ENCODE measurements at places on chromosomes 3 and 15.
A peak's percentile ranks its signal among the peaks of the same experiment; 100 is the strongest.

DNA sequence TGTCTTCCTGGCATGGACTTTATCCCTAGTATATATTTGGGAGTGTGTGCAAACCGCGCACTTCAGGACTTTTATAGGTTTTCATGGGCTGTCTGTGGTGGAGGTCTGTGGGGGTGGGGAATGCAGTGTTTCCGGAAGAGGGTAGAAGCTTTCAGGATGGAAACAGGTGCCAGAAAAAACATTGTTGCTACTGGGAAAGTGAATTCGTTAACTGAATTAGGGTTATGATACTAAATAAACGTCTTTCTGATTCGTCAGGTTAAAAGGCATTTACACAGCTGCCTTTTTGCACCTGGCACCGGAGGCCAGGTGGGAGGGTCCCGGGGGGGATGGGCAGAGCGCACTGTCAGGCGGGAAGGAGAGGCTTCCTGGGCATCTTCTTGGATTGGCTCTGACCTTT is 62.1 kb downstream of the SLCO3A1 start:
- no peak for DNase-seq

DNA sequence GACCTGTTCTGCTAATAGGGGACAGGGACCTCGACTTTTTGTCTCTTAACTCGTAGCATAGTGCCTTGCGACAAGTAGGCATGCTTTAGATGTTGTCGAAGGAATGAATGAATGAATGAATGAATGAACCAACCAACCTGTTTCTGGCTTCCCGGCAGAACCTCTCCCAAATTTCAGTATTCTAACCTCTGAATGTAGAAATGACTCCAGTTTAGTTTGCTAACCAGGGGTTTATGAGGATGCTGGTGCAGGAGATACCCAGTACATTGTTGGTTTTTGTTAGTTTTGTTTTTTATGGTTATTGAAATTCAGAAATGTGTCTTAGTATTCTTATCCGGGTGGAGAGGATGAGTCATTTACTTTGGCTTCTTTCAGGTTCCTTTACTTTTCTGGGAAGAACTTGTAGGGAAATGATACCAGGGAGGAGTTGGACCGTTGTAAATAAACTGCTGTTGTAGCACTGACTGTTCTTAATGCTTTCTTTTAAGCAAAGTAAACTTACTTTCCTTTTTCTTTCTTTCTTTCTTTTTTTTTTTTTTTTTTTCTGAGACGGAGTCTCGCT is 29.6 kb upstream of the EHHADH start:
- no peak for DNase-seq

GRCh38 chr3:179970746-179971145 is 66.0 kb downstream of the PEX5L start:
- no peak for DNase-seq

- DNase-seq = no peak
These were observed 54.4 kb downstream of the TPRA1 start for GRCh38 chr3:127535901-127536829.

DNA sequence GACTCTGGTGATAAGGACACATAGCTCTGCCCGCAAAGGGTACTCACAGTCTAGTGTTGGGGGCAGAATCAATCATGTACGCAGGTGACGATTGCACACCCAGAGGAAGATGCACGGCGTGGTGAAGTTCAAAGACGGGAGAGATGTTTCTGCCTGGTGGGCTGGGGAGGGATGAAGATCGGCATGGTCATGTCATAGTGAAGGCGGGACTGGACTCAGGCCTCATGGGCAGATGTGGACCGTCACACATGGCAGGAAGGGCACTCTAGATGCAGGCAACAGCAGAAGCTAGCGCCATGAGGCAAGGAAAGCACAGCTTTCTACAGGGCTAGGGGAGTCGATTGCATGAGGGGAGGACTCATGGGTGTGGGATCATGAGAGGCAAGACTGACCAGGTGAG is 240.6 kb downstream of the OPA1 start:
- DNase-seq = no peak

DNA sequence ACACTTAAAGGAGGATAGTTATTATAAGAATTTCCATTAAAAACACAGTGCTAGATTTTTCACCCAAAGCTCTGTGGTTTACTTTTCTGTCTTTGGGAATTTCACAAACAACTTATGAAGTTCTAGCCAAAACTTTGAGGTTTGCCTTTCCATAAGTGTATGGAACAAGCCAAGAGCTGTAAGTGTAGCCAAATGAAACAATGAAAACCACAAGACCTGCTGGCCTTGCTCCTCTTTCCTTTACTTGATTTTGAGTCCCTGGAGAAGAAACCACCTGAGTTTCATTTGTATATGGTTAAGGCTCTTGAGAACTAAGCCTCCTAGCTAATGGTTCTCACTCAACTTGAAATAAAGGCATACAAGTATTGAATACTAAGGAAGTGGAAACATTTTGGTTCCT is 365.3 kb upstream of the EPHA3 start:
- no peak for DNase-seq

DNA sequence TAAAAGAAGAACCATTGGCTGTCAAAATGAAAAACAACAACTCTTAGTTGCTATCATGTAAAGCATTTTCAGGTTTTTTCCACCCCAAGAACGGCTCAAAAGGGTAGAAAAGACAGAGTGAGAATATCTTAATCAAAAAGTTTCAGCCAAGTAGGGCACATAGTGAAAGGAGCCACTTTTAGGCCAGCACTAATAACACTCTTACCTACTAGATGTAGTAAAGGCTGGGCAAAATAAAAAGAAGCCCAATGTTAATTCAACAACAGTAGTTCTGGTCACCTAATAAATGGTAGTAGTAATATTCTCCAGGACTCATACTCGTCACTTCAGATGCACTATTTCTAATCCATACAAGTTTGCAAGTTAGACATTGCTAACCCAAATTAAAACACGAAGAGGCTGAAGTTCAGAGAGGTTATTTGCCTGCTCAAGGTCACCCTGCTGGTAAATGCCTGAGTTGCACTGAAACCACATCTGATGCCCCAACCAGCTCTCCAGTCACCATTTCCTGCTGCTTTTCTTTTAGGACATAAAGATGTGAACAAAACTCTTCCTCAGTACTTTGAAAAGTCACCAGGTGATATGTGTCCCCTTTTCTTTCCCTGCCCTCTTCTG is 7.5 kb downstream of the GOLIM4 start:
- no peak for DNase-seq

DNA sequence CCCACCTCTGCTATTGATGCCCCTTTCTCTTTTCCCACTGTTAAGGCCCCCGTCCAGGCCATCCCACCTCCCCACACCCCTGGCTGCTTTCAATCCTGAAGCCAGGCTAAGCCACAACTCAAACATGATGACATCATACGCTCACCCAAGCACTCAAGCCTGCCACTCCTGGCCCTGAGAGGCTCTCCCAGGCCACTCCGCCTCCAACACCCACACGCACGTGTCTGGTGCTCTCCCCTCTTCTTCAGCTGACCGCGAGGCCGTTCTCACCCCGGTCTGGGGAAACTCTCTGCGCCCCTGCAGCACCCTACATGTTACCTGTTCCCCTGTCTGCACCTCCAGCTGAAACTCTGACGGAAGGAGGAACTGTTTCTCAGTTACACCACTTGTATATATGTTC is 6.2 kb downstream of the ZXDC start:
- DNase-seq = no peak

- DNase-seq = no peak
These were observed 74.9 kb upstream of the SCN5A start for GRCh38 chr3:38724392-38724736.

DNA sequence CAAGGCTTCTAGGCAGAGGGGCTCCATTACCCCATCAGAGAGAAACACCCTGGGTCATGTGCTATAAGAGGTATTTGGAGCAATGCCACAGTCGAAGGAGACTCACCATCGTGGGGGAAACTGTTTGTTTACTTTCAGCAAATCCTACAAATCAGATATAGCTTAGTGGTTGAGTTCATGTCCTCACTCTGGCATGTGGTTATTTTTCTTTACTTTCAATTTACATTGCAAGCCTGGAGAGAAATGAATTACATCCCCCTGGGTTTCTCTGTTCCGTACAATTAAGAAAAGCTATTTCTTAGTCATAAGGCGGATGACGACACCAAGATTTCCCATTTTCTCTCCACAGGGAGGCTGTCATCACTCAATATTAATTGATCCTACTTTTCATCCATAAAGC is 36.9 kb downstream of the RFTN1 start:
- peak; percentile 45 for DNase-seq

DNA sequence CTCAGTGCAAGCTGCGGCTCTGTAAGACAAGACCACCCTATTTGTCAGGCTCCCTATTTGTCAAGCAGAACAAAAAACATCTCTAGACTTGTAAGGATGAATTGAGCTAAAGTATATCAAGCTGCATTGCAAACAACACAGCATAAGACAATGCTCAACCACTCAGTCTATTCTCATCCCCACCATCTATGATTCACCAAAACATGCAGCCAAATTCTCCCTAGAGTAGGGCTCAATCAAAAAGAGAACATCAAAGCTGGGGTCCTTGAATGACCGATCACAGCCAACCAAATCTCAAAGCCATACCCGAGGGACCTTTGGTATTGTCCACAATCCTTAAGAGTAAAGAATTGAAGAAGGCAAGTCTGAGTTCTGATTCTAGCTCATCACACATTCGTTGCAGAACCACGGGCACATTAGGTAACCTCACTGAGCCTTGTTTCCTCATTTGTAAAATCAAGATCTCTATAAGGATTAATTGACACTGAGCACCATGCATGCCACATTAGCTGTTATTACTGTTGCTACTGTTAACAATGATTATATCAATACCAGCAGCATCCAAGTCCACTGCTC is 31.2 kb downstream of the RFTN1 start:
- no peak for DNase-seq

DNA sequence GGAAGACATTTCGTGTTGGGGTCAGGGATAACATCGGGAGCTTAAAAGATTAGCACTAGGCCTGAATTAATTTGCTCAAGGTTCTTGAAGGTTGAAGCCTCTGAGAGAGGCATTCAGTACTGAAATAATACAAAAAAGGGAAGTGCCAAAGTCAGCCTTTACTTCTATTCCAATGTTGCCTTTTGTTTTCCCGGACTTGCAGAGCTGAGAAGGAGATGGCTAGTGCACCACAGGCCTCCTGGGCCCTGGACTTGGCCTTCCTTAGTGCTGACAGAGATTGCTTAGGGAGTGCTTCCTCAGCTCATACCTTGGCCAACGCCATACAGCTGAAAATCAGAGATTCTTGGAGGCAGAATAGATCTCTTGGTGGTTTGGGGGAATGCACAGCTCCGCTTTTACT is 333.6 kb upstream of the TBL1XR1 start:
- DNase-seq = no peak

- DNase-seq = no peak
These were observed 5.8 kb upstream of the DIS3L start for GRCh38 chr15:66287461-66288057.
